ENCODE measurements at places on chromosomes 16 and 17.

DNA sequence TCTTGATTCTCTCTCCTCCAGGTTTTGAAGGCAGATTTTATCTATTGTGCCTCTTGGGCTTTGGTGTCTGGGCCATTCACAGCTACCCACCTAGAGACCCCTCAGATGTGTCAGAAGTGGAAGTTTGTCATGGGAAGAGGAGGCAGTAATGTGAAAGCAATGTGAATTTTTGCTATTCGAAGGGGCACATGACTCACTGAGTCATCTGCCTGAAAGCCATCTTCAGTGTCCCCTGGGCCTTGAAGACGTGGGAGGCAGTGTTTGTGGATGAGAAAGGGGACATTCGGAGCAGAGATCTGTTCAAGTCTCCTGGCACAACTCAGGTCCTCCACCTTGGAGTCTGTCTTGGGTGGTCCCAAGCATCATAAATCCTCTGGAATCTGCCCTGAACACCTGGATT, 530.2 kb downstream of the NPIPA7 start:
- no peak for DNase-seq

DNA sequence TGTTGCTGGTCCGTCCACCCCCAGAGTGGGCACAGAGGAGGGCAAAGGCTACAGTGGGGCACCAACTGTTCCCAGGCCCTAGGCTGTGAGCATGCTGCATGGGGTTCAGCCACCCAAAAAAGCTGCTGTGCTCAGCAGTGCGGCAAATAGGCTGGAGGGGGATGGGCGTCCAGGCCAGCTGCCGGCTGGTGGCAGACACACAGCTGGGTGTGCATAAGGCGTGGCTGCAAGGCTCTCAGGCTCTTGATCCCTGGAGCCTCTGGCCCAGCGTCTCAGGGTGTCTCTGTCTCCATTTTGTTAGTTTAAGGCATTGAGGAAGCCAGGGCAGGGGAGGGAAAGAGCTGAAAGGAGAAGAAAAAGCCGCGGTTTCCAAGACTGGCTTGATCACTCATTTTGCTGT, 8.8 kb downstream of the RPL19 start:
- no peak for DNase-seq

DNA sequence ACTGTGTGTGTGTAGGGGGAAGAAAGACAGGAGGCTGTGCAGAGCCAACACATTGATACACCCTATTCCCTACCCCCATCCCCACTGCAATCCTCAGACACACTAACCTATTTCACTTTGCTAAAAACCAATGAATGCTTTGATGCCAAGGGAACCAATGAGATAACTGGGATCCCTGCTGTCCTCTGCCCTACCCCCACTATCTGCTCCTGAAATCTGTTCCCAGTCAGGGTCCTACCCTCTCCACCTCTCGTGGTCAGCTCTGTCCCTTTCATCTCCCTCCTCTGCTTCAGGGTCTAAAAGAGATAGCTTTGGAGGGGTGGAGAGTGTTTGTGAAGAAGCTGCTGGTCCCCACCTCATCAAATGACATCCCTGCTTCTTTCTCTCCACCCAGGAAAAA, 19.1 kb upstream of the SP6 start:
- DNase-seq: no peak

DNA sequence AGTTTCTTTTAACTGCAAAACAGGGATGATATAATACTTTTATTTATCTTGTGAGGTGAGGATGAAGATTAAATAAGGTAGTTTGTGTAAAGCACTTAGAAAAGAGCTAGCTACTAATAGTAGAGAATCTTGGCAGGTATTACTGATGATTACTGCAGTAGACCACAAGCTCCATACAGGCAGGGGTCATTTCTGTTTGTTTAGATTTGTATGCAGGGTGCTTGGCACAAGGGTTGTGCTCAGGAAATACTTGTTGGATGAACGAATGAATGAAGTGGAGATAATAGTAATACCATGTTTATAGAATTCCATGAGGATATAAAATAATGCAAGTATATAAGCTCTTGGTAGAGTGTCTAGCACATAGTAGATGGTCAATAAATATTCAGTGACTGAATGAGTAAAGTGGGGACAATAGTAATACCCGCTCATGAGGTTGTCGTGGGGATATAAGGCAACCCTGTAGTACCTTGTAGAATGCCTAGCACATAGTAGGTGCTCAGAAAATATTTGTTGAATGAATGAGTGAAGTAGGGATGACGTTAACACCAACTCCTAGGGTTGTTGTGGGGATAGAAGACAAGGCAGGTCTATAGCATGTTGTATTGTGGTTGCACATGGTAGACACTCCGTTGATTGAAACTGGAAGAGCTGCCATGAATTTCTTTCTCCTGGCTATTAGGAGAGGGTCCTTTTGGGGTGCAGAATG, 83.0 kb downstream of the ABCC1 start:
- no peak for DNase-seq

GRCh38 chr16:51392521-51393187, 241.6 kb upstream of the SALL1 start:
- peak; percentile 98 for DNase-seq

DNA sequence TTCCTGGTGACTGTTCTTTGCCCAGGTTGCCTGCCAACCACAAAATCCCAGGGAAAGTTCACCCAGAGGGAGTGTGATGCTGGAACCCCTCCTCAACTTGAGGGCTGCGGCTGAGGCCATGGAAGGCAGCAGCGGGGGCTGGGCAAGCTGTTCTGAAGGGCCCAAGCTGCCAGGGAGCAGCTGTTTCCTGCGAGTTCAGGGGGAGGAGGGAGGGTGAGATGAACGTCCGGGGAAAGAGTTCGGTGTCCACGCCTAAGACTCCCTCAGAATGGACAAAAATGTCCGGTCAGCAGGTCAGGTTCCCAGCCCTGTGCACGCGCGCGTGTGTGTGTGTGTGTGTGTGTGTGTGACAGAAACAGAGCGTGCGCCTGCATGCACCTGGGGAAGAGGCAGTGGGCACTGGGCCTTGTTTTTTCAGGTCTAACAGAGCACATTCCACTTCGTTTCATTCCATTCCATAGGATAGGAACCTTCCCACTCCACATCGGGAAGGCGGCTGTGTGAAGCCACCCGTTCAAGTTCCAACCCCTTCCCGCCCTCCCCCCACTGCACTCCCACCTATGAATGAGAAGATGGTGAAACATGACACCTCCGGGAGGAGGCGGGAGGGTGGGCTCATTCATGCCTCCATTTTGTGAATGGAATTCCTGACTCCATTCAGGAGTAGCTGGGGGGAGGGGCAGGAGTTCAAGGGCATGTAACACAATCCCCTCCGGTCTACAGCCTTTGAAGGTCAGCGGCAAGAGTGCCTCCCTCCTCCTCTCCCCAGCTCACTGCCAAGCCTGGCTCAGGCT, 15.7 kb downstream of the ETV4 start:
- peak; percentile 89 for DNase-seq

DNA sequence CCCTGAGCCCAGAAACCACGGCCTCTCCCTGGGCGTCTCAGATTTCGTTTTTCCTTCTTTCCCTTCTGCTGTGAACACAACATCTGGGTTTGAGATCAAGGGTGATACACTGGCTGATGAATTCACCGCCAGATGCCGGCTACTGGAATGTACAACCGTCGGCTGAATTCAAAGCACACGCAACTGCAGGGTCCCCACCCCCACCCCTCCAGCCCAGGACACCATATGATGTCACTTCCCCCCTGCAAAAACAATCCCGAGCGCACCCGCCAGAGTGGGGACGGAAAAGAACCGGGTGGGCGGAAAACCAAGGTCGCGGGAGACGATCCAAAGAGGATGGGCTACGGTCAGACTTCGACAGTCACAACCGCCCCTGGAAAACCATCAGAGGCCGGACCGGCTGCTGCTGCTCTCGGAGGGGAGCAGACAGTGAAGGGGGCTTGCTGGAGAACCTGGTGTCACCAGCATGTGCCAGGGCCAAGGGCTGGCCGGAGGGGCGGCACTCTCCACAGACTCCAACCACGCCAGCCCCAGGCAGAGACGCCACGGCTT, 23.3 kb downstream of the CEP295NL start:
- peak; percentile 98 for DNase-seq

DNA sequence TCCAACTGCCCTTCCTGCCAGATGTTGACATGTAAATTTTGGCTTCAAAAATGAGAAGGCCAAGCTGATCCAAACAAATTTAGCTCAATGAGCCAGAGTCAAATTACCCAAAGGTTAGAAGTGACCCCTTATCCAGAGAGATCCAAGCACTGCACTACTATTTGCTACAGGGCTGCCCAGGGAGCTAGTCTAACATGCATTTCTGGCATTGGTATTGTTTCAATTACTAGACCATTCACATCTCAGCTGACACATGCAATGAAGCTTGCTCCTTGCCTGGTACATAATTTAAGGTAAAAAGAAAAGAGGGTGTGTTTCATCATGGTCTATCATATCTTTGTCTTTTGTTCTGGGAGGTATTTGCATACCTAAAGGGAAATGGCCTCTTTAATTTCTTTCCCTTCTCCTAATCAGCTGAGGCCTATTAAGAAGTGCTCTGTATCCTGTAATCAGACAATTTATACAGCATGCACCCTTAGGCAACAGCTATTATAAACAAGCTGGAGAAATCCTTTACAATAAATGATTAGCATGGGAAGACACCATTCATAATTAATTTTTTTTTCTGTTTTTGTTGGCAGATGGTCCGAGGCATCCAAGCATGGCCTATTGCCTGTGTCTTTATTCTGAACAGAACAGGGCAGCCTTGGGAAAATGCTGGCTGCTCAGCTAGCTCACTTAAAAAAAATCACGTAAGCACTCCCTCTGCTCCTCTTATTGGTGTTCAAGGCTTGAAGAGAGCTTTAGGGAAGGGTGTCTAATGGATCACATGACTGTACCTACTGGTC, 161.5 kb upstream of the SALL1 start:
- DNase-seq: no peak

All from fibroblast of mammary gland (primary cell).